Cardiac fibroblast (primary cell): ENCODE measurements at places on chromosomes 7 and 10.

DNA sequence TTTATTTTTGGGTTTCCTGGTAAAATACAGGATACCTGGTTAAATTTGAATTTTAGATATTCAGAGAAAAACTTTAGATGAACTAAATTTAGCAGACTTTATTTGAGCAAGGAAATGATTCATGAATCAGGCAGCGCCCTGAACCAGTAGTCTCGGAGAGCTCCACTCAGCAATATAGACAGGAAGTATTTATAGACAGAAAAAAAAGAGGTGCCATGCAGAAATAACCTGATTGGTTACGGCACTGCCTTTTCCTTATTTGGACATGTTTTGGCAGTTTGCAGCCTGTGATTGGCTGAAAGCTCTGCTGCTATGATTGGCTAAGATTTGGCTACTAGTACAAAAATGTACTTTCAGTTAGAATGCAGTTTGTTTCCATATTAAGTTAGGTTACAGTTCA lies 198.3 kb upstream of the DKK1 start:
- no peak for DNase-seq

DNA sequence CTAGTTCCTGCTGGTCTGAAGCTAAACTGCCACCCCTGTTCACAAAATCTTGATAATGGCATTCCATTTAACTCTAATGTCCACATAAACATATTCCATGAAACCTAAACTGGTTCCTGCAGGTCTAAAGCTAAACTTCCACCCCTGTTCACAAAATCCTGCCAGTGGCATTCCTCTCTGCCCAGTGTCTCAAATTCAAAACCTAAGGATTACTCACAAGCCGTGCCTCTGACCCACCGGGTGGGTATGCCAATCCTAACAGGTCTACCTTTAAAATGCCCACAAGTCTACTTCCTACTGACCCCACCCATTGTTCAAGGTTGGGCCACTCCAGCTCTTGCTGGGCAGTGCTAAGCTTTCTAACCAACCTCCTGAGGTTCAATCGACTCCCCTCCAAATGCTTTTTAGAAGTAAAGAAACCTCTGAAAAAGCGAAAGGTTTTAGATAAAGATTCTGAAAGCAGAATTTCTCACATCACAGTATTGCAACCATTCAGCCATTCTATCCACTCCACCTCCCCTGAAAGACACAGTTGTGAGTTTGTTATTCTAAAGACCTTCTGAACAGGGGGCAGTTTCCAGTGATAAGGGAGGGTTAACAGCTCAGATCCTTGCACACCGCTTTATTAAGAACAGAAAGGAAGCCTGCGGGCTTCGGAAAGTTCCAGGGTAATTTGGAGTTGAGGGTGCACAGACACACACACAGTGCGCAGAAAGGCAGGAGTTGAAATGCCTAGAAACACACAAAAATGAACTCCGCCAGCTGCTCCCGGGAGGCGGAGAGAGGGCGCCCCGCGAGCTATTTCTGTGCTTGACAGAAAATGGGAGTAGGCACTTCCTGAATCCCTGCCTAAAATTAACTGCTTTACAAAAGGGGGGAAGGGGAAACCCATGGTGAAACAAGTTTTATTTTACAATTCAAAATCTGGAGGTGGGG lies 87.7 kb downstream of the TNS3 start:
- DNase-seq: no peak

DNA sequence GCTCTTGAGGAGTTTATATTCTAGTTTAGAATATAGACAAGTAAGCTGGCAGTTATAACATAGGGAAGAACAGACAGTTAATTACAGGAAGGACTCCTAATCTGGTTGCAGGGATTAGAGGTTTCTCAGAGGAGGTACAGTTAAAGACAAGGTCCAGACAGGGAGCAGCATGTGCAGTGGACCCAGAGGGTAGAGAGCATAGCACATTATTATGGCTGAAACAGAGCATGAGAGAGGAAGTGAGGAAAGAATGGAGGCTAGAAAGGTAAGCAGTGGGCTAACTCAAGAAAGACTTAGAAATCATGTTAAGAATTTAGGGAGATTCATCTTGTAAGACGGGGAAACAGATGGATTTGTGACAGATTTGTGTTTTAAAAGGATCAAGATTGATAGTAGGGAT lies 9.7 kb downstream of the MIOS start:
- no peak for DNase-seq

GRCh38 chr7:81159402-81159801 lies 240.6 kb upstream of the SEMA3C start:
- no peak for DNase-seq

DNA sequence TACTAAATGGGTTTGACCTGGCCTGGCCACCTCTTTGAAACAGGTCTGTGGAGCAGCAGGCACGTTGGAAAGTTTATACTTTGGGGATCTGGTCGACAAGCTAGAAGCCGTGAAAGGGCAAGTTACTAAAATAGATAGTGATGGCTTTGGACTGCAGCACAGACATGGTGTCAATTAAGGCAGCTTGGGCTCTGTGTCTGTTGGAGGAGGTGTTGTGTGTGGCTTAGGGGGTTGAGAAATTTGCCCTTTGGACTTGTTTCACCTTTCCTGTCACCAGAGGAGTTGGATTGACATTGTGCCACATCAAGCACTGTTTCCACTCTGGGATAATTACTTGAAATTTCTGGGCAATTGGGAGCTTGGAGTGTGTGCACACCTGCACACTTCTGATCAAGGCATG lies 251.8 kb upstream of the MKI67 start:
- DNase-seq: no peak

DNA sequence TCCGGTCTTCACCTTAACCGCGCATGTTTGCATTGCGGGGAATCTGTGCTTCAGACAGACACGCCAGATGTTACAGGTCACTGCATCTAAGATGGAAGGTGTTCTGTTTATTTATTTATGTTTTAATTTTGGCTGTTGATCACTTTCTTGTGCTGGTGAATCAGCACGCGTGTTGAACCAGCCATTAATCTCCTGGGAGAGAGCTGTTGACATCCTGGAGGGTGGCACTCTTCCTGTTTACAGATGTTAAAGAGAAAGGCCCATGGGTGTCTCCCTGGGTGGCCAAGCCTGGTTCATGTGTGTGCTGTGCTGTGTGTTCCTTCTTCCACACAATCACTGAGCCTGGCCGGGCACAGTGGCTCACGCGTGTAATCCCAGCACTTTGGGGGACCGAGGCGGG lies 355.3 kb downstream of the PAXIP1 start:
- DNase-seq: no peak

- no peak for DNase-seq
Measured at GRCh38 chr7:4406288-4407058, 275.6 kb upstream of the FOXK1 start.

DNA sequence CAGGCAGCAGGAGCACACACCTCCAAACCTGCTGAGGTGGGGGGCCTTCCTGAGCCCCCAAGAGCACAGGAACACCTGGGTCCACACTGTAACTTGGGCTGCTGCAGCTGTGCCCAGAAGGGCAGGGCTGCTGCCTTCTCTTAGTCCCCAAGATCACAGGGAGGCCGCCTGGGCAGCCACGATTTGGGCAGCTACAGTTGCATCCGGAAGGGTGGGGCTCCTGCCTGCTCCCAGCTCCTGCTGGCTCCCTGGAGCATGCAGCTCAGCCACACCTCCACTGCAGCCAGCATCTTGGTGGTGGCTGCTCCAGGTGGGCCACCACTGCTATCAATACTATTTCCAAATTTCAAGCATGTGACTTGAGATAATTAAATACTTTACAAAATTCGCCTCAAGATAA lies 38.5 kb upstream of the AGMO start:
- no peak for DNase-seq

DNA sequence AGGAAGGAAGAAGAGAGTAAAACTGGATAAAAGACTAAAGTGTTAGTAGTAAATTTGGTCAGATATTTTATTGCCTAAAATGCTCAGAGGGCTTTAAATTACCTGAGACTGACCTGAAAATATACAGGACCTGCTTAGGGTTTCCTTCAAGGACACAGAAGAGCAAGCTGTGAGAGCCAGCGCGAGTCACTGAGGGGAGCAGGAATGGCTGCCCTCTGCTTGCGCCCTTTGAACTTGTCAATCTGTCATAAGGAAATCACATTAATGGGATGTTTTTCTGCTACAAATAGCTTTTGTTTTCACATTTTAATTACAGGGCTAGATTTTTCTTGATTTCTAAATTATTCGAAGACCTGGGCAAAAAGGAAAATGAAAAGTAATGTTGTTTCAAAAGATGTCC lies 26.9 kb downstream of the DNAJB9 start:
- DNase-seq: no peak
